ENCODE measurements at places on chromosomes 7 and 10. TPM values are rescaled to one million over a fixed set of nuclear protein-coding genes. Genes with fewer than 3 reads are reported as not detected.

DNA sequence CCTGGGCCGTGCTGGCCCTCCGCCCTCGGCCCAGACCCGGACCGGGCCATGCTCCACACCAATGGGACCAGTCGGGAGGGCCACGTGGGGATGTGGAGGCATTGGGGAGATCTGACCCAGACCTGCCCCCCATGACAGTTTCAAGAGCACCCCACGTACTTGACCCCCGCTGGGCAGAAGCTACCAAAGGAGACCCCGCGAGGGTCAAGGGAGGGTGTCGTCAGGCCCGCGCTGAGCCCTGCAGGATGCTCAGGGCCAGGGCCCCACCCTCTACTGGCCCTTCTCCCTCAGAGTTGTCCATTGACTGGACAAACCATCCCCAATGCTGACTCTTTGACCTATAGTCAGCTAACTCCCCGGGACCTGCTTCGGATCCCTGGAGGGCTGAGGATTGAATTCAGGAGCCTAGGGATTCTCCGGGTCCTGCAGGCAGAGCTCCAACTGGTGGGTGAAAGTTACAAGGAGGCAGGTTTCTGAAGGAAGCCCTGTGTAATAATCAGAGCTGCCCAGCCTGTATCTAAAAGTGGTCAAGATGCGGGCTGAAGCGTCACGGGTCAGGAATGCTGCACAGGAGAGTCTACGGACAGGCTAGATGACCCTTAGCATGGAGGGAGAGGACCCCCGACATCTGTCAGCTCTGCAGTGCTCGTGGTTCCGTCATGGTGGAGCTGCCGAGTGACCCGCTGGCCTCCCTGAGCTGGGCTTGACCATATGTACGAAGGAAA lies 498 bp upstream of the CALHM2 start:
- DNase-seq: no peak

GRCh38 chr7:42869131-42870020 lies 42.5 kb downstream of the C7orf25 start:
- DNase-seq: no peak

Gene HOXA3
- 34.5 TPM for total RNA-seq

Gene CREB5
- 7.1 TPM for total RNA-seq

Gene OPN1SW
- not detected for total RNA-seq

Gene SRGN
- total RNA-seq: 147 TPM
